ENCODE measurements at places on chromosomes 5 and 9.

DNA sequence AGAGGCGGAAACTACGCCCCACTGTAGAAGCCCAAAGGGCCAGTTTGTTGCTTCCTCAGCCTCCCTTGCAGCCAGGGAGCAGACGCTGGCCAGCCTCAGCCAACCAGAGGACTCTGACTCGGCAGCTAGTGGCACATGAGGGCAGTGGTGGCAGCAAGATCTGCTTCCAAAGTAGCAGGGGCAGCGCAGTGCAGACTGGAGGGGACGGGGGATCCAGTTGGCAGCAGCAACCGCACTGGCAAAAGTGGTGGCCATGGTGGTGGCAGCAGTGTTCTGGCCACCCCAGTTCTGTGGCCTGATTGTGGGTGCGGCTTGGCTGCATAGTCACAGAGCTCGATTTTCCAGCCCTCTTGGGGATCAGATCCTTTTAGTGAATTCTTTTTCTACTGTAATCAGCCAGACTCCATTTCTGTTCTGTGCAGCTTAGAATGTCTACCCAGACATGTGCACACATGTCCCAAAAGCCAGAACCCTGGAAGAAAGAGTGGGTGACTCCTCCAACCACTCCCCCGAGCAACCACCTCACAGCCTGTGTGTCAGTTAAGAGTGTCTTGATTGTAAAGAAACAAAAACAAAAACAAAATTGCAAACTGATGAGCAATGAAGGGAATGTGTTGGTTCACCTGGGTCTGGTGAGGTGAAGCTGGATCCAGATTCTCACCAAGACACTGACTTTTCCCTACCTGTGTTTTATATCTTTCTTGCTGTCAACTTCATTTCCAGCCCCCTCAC, 11.0 kb upstream of the ZBTB43 start:
- peaks cover 2% of the 10 kb centered on the region for H3K36me3 ChIP-seq
- H3K4me1 ChIP-seq: peaks cover 4% of the 10 kb centered on the region
- no peak for DNase-seq
- no peak overlapping the region for H3K4me3 ChIP-seq

DNA sequence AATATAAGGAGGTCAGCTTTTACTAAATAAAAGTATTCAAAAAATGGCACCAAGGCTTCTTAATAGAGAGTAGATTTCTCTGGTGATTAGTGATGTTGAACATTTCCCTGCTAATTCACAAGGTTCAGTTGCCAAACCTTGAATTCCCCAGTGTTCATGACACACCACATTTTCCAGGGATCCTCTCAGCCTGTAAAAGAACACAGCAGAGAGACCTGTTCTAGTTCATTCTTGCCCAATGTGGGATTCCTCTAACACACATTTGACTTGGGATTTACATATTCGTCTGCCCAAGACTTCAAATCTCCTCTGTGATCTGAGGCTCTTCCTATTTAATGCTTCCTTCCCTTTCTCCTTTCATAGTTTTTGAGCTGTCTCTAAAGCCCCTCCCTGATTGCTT, 273.2 kb upstream of the CDH9 start:
- no peak for DNase-seq
- no peaks in the 10 kb centered on the region for H3K36me3 ChIP-seq
- no peaks in the 10 kb centered on the region for H3K27me3 ChIP-seq
- H3K4me1 ChIP-seq: no peaks in the 10 kb centered on the region
- H3K27ac ChIP-seq: no peak overlapping the region
- H3K4me3 ChIP-seq: no peak overlapping the region

GRCh38 chr9:93598647-93599241, 22.4 kb downstream of the PHF2 start:
- no peaks in the 10 kb centered on the region for H3K36me3 ChIP-seq
- H3K27me3 ChIP-seq: no peaks in the 10 kb centered on the region
- H3K4me1 ChIP-seq: peaks cover 52% of the 10 kb centered on the region
- no peak for DNase-seq

- peaks cover 3% of the 10 kb centered on the region for H3K27me3 ChIP-seq
- H3K4me3 ChIP-seq: no peak overlapping the region
- peaks cover 4% of the 10 kb centered on the region for H3K4me1 ChIP-seq
- no peak overlapping the region for H3K27ac ChIP-seq
- no peaks in the 10 kb centered on the region for H3K36me3 ChIP-seq
These were observed 72.8 kb downstream of the NR6A1 start for GRCh38 chr9:124698265-124698664.

DNA sequence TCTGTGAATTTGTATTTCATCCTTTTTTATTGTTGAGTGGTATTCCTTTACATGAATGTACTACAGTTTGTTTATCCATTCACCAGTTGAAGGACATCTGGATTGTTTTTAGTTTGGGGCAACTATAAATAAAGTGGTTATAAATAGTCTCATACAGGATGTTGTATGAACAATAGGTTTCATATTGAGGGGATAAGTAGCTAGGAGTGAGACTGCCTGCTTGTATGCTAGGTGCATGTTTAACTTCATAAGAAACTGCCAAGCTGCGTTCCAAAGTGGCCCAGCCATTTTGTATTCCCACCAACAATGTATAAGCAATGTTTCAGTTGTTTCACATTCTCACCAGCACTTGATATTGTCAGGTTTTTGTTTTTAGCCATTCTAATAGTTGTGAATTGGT, 21.5 kb downstream of the OTULINL start:
- peaks cover 7% of the 10 kb centered on the region for H3K36me3 ChIP-seq
- no peak for DNase-seq
- no peak overlapping the region for H3K4me3 ChIP-seq
- peaks cover 10% of the 10 kb centered on the region for H3K4me1 ChIP-seq

GRCh38 chr5:16504571-16504970, 39.0 kb upstream of the ZNF622 start:
- DNase-seq: no peak
- H3K4me1 ChIP-seq: peaks cover 18% of the 10 kb centered on the region
- no peaks in the 10 kb centered on the region for H3K27me3 ChIP-seq
- H3K27ac ChIP-seq: no peak overlapping the region
- no peak overlapping the region for H3K4me3 ChIP-seq

- H3K36me3 ChIP-seq: no peaks in the 10 kb centered on the region
- H3K27me3 ChIP-seq: peaks cover 13% of the 10 kb centered on the region
- H3K27ac ChIP-seq: no peak overlapping the region
- DNase-seq: no peak
These were observed 6.2 kb downstream of the SVEP1 start for GRCh38 chr9:110573305-110573704.

DNA sequence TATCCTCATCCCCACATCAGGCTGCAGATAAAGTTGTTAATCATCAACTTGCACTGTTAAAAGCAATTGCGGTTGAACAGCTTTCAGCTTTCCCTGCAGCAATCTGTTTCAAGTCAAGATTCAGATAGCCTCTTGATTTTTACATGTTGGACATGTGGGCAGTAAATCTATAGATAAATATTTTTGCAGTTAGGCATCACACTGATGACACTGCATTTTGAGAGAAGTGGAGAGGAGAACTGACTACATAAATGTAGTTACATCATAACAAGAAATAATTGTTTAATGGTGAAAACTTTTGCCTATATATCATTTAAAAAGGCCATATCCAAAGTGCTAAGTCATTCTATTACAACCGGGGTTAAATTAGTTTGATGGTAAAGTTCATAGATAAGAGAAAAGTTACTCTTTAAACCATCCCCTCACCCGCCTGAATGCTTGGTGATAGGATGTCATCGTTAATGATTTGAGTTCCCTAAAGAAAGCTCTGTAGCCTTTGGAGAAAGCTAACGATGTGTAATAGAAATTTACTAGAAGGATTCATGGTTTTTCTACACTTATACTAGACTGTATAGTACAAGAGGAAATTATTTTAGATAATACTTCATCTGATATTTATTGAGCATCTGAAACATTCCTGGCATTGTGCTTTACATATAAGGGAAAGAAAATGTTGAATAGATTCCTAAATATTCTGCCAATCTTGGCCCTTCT, 30.8 kb upstream of the ALDH1A1 start:
- no peak for DNase-seq
- H3K27ac ChIP-seq: no peak overlapping the region
- no peaks in the 10 kb centered on the region for H3K4me1 ChIP-seq
- H3K36me3 ChIP-seq: no peaks in the 10 kb centered on the region

GRCh38 chr5:114335391-114335790, 26.5 kb upstream of the KCNN2 start:
- H3K36me3 ChIP-seq: no peaks in the 10 kb centered on the region
- H3K27ac ChIP-seq: no peak overlapping the region
- DNase-seq: no peak
- H3K4me3 ChIP-seq: no peak overlapping the region
